CD4-positive, alpha-beta memory T cell (primary cell): ENCODE measurements at places on chromosomes 7 and 10.

- DNase-seq: peak; percentile 26
Observed at GRCh38 chr10:103493362-103493915, at the start of gene NEURL1. Gene NEURL1 (plus strand): TSS chr10:103493705. CDS start chr10:103494388, 683 bp downstream.

DNA sequence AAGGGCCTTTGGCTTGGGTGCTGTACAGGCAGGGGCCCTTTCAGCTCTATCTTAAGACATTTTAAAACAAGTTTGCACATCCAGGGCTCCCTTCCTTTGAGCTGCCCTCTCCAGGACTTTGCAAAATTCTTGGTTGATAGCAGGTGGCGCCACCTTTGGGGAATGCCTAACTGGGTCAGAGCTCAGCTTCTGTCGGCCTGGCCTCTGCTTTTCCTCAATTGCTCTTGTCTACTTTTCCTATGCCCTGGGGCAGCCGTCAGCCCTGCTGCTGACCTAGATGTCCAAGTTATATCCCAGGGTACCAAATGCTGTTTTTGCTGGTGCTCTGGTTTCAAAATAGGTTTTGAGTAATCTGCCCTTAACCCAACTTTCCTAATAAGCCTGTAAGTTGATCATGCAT is 65.8 kb downstream of the APBB1IP start:
- no peak for DNase-seq

DNA sequence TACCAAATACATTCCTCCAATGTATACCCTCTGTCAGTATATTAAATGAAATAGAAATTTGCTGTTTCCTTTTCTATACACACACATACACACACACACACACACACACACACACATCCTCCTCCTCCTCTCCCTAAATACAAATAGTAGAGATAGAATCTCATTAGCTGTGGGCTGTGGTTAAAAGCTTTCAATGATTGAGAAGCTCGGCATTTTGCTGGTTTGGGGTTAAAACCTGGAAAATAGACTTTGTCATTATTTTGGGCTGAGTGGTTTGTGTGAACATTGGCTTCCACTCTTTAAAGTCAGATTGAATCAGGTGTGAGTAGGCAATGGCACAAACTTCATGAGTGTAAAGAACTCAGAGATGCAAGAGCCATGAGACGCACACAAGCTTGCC is 596.0 kb downstream of the XPNPEP1 start:
- DNase-seq: no peak

GRCh38 chr7:27802999-27803398 is 63.0 kb downstream of the TAX1BP1 start:
- DNase-seq: no peak

DNA sequence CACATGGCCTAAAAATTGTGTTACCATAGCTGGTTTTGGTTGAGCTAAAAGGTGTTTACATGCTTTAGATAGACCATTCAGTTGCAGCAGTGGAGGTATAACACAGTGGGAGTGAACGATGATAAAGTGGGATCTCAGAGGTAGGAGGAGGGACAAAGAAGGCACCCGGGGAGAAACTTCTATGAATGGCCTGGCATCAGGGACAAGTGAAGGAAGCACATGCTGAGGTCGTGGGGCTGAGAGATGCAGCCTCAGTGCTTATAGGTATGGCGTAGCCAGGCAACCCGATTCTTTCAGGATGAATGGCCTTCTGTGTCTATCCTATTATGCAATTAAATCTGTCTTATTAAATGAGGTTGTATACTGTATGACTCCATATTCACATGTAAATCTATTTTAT is 3.9 kb upstream of the CDK6 start:
- no peak for DNase-seq

DNA sequence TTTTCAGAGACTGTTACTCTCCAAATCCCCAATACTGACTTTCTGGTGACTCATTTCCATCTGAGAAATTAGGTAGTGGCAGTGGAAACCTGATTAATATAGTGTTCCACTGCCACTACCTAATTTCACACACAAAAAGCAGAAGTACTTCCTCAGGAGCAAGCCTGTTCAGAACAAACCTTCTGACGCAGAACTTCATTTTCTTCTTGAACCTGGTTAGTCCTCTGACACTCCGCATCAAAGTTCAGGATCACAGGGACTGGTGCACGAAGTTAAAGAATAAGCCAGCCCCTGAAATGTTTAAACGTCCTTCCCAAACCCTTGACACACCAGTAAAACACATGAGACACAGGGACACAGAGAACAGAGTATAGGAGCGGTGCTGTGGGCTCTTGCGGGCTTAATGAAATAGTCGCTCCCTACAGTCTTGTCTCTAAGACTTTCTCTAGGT is 4.4 kb downstream of the WDR91 start:
- no peak for DNase-seq
